Activated CD4-positive, alpha-beta memory T cell treated with anti-CD3 and anti-CD28 coated beads, Interleukin-2, amount 10 ng/mL, durations not matched to agents 7 days and 5 days (primary cell): ENCODE measurements at places on chromosomes 5 and 9. TPM values are rescaled to one million over a fixed set of nuclear protein-coding genes. Genes with fewer than 3 reads are reported as not detected.

PPP3R2 gene
- not detected for total RNA-seq

SLC6A19 gene
- not detected for total RNA-seq

GRCh38 chr5:78648359-78649210, at the start of gene LHFPL2:
LHFPL2 (minus strand) TSS chr5:78648772; CDS start chr5:78510213, 138,559 bp downstream.
- DNase-seq: no peak

GRCh38 chr9:134743853-134744252, 102.2 kb downstream of the COL5A1 start:
- DNase-seq: no peak

DNA sequence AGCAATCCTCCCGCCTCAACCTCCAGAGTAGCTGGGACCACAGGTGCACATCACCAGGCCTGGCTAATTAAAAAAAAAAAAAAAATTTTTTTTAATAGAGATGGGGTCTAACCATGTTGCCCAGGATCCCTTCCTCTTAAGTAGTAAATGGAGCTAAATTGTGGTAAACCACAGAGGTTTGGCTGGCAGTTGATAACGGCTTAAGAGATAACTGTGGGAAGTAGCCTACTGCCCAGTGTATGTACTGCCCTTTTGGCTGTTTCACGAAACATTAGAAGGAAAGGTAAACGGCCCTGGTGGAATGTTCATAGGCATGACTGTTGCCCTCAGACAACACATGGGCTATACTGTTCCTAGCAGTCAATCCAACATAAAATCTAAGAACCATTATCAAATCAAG, 44.4 kb downstream of the HMGCR start:
- DNase-seq: no peak

DNA sequence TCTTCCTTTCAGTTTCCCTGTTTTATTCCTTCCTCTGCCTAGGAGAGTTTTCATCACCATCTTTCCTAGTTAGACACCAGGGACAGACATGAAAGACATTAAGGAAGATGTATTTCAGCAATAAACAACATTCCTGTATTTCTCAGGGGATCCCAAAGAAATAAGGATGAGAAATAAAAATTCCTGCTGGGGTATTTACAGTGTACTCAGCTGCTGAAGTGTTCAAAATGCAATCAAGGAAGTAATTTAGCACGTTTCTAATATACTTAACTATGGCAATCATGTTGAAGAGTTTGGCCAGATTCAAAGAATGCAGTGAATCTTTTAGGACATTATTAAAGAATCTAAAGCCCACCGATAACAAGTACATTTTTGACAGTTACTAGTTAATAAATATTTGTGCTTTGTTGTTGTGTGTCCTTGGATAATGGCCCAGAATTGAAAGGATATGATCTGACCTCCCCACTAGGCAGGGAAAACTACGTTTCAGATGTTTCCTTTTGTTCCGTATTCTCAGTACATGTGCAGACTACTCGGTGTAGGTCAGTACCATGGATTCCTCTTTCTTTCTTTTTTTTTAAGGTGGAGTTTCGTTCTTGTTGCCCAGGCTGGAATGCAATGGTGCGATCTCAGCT, 46.8 kb downstream of the INIP start:
- DNase-seq: no peak

DNA sequence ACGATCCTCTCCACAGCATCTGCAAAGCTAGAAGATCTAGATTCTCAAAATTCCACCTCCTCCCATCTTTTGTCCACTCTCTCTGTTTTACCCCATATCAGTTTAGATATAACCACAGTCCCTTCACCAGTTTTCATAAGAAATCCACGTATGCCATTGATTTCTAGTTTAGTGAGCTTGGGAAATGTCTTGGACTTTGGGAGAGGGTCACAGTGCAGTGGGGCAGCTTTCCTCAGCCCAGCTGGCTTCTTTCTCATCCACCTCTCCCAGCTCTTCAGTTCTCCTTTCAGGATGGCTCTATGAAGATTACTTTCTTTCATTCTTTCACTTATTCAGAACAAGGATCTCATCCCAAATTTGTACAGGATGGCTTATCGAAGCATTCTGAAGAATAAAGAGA, 203.9 kb upstream of the ADCY2 start:
- DNase-seq: no peak

- no peak for DNase-seq
These were observed 829.6 kb upstream of the ZNF608 start for GRCh38 chr5:125575891-125576505.

C5orf63 gene
- 7.1 TPM for total RNA-seq

GRCh38 chr5:15117688-15118087, 246.1 kb upstream of the ANKH start:
- no peak for DNase-seq

GRCh38 chr9:129007035-129007765, 20.9 kb downstream of the SH3GLB2 start:
- DNase-seq: no peak

GRCh38 chr5:1111727-1112289, at the start of gene SLC12A7:
SLC12A7 (minus strand) TSS chr5:1112063; CDS start chr5:1111991, 72 bp downstream.
- peak; percentile 65 for DNase-seq

GRCh38 chr5:133995341-133995740, 9.4 kb downstream of the VDAC1 start:
- DNase-seq: no peak
